Thyroid gland (tissue), 4 donors: ENCODE measurements at places on chromosomes 5 and 9.

- H3K27me3 ChIP-seq, result no peaks in the 10 kb centered on the region
- no peak overlapping the region for H3K27ac ChIP-seq
- no peak overlapping the region for H3K4me3 ChIP-seq
- H3K4me1 ChIP-seq, result no peaks in the 10 kb centered on the region
- no peak for DNase-seq
- H3K36me3 ChIP-seq, result no peaks in the 10 kb centered on the region
These were observed 164.0 kb downstream of the TTC39B start for GRCh38 chr9:15142878-15143534.

- DNase-seq, result peak; percentile 50
- no peak overlapping the region for H3K27ac ChIP-seq
- H3K4me1 ChIP-seq, result no peaks in the 10 kb centered on the region
These were observed 65.5 kb upstream of the HSPB3 start for GRCh38 chr5:54390015-54390414.

DNA sequence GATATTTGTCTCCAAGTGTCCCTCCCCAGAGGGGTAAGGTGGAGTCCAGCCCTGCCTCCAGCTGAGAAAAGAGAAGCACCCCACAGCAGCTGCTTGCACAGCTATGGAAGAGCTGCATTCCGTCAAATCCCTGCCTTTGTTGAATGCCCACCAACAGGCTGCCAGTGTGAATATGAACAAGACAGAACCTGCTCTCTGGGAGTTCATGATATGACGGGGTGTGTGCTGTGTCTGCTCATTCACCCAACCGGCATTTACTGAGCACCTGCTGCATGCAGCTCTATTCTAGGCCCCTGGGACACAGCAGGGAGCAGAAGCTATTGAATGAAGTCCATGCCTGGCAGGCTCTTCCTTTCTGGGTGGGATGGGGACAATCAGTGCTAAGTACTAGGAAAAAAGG is 238.8 kb downstream of the GADD45G start:
- no peak for DNase-seq
- H3K4me1 ChIP-seq, result peaks cover 7% of the 10 kb centered on the region
- H3K27ac ChIP-seq, result no peak overlapping the region
- H3K36me3 ChIP-seq, result no peaks in the 10 kb centered on the region
- H3K4me3 ChIP-seq, result no peak overlapping the region

- H3K36me3 ChIP-seq, result no peaks in the 10 kb centered on the region
- H3K4me1 ChIP-seq, result peaks cover 27% of the 10 kb centered on the region
- H3K27ac ChIP-seq, result no peak overlapping the region
- DNase-seq, result no peak
- H3K27me3 ChIP-seq, result no peaks in the 10 kb centered on the region
These were observed 16.1 kb downstream of the C9orf50 start for GRCh38 chr9:129604766-129605163.

DNA sequence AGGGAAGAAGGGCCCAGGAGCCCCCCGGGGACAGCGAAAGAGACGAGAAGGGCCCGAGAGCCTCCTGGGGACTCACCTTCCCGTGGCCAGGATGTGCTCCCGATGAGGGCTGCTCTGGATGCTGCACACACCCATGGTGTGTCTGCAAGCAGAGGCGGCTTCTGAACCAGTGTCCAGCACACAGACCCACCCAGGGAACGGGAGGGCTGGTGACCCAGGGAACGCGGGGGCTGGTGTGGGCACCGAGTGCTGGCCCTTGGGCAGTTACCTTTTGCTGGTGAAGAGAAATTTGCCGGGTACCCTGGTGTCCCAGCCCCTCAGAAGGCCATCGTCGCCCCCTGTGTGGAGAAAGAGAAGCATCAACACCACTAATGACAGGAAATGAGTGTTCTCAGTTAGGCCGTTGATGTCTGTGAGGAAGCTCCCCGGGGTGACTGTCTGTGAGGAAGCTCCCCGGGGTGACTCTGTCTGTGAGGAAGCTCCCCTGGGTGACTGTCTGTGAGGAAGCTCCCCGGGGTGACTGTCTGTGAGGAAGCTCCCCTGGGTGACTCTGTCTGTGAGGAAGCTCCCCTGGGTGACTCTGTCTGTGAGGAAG is 13.2 kb downstream of the MRPL41 start:
- no peak overlapping the region for H3K4me3 ChIP-seq
- no peak for DNase-seq
- H3K27me3 ChIP-seq, result no peaks in the 10 kb centered on the region
- no peak overlapping the region for H3K27ac ChIP-seq
- H3K4me1 ChIP-seq, result no peaks in the 10 kb centered on the region

GRCh38 chr9:118957585-118957984 is 411.6 kb downstream of the BRINP1 start:
- H3K36me3 ChIP-seq, result no peaks in the 10 kb centered on the region
- H3K4me1 ChIP-seq, result peaks cover 9% of the 10 kb centered on the region
- H3K27ac ChIP-seq, result no peak overlapping the region
- no peak overlapping the region for H3K4me3 ChIP-seq

DNA sequence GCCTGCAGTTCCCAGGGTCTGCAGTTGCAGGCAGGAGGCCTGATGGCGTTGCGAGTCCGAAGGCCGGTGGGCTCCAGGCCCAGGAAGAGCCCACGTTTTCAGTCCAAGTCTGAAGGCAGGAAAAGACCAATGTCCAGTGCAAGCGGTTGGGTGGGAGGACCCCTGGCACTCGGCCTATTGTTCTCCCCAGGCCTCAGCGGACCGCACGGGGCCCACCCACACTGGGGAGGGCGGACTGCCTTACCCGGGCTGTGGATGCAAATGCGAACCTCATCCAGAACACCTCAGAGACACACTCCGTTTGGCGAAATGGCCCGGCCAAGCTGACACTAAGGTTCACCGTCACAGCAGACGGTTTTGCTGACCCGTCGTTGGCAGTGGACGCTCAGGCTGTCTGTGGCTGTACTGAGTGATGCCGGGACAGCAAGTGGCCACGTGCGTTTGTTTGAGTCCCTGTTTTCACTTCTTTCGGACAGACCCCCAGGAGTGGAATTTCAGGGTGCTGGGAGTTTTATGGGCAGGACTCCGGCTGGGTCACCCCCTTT is 10.2 kb upstream of the SEC16A start:
- H3K36me3 ChIP-seq, result peaks cover 12% of the 10 kb centered on the region
- H3K27me3 ChIP-seq, result no peaks in the 10 kb centered on the region
- H3K27ac ChIP-seq, result no peak overlapping the region
- no peak overlapping the region for H3K4me3 ChIP-seq
- no peaks in the 10 kb centered on the region for H3K4me1 ChIP-seq

DNA sequence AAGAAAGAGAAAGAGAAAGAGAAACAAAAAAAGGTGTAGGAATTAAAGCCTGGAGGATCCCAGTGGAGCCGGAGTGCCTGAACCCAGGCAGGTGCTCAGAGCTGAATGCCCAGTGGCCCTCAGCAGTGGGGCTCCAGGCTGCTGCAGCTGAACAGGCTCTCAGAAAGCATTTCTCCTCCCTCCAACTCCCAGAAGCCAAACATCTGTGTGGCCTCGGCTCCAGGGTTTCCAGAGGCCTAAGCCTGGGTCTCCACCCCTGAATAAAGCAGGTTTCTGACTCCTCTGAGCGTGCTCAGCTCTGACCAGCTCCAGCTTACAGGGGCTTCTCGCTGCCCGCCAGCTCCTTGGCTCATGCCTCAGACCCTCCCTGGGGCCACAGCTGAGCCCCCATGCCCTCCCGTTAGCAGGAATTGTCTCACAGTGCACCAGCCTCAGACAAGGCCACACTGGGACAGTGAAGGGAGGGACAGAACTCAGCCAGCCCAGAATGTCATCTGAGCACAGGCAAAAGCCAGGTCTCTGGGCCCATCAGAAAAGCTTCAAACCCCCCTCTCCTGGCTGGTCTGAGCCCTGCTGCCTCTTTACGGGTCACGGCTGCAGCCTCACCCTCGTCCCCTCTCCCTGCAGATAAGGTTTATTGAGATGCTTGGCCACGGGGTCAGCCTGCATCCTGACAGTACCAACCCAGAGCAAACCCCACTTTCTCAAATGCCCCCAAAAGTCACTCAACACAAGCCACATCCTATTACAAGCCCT is 114.4 kb upstream of the PPP1R26 start:
- no peaks in the 10 kb centered on the region for H3K36me3 ChIP-seq
- no peak overlapping the region for H3K27ac ChIP-seq
- no peak overlapping the region for H3K4me3 ChIP-seq
- H3K27me3 ChIP-seq, result no peaks in the 10 kb centered on the region
- H3K4me1 ChIP-seq, result no peaks in the 10 kb centered on the region

DNA sequence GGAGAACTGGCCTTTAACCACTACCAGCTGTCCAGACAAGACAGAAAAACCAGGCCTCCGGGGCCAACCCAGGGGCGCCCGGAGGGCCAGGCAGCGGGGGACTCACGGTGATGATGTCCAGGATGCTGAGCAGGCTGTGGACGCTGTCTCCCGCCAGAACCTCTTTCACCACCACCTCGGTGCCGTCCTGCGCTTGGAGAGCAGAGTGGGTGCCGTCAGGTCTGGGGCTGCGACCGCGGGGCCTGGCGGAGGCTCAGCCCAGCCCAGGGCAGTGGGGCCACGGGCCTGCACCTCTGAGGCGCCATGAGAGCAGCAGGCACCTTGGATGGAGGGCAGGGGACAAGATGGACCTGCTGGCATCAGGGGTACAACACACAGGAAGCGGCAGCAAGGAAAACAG is 9.7 kb downstream of the PNPLA7 start:
- H3K27ac ChIP-seq, result no peak overlapping the region
- no peak overlapping the region for H3K4me3 ChIP-seq
- no peaks in the 10 kb centered on the region for H3K36me3 ChIP-seq
- no peaks in the 10 kb centered on the region for H3K27me3 ChIP-seq

DNA sequence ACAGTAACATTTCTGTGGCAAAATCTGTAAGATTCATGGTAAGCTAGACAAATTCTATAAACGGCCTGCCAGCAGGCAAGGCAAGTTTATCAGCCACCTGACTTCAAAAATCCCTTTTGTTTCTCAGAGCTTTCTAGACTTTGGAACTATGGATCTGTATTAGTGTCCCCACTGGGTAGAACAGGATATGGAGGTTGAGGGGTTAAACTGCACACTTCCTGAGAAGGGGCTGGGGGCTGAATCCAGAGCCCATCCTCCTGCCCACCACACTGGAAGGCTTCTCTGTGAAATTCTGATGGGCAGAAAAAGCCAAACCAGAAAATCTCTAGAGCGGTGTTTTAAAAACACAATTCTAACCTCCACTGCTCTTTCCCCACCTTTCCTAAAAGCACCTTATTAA is 128.7 kb downstream of the ENTREP1 start:
- no peaks in the 10 kb centered on the region for H3K27me3 ChIP-seq
- DNase-seq, result no peak
- no peak overlapping the region for H3K4me3 ChIP-seq
- H3K4me1 ChIP-seq, result peaks cover 30% of the 10 kb centered on the region
- no peaks in the 10 kb centered on the region for H3K36me3 ChIP-seq
